ENCODE measurements at places on chromosomes 7 and 10.

GRCh38 chr7:128666200-128666599, 5.9 kb upstream of the GARIN1A start:
- DNase-seq: no peak

DNA sequence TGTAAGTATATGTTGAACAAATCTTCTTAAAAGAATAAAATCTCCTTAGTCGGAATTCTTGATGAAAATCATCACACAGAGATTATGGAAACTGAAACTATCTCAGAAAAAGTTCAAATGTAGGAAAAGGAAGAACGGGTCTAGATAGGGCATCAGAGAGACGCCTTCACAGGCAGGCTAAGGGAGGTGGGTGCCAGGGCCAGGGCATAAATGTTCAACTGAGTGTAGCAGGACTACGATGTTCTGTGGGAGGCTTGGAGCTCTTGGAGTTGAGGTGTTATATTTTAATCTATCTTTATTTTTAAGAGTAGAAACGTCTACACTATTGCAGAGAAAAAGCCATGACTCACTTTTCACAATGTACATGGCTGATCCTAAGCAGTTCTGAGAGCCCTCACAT, 101.2 kb downstream of the RSU1 start:
- DNase-seq: no peak

DNA sequence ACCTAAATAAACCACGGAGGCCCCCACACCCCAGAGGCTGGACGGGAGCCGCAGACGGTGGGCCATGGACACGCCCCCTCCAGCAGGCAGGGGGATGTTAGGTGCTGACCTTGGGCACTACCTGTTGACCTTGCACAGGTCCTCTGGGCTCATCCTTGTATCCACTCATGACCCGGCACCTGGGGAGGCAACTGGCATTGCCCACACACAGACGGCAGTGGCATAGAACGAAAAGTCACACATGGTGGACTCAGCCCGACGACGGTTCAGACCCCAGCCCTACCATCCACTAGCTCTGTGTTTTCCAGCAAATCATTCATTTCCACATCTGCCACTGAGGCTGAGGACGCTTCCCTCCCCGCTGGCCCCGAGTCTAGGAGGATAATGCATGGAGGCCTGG, 247.7 kb upstream of the PPP2R2D start:
- DNase-seq: no peak

GRCh38 chr7:131000873-131001272, 266.9 kb upstream of the KLF14 start:
- no peak for DNase-seq

GRCh38 chr10:31030800-31031199, 865 bp downstream of the ZNF438 start:
- no peak for DNase-seq

DNA sequence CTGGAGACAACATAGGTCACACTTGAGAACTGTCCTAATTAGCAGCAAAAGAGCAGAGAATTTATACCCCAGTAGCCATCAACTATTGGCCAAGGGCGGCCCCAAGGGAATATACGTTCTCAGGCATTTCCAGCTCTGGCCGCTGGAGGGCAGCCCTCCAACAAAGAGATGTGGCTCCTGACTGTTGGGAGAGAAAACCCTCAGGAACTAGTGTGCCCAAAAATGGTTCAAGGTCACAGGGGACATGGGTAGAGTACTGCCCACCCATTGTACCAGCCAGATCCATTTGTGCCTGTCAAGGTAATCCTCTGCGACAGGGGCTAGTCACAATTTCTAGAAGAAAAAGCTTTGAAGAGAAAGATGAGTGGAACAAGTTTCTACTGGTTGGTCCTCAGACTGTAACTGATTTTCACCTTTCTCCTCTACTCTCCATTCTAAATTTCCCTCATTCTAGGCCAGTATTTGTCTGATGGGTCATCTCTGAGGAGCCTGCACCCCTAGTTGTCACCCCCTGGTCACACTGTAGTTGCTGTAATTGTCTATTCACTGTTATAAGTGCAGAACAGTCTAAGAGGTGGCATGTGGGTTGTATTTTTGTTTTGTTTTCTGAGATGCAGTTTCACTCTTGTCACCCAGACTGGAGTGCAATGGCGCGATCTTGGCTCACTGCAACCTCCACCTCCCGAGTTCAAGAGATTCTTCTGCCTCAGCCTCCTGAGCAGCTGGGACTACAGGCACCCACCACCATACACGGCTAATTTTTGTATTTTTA, 14.7 kb upstream of the C7orf33 start:
- DNase-seq: no peak

- DNase-seq: no peak
Measured at GRCh38 chr7:5681979-5682546, 99.4 kb downstream of the RNF216 start.

Measured in GM12891 (cell line).